ENCODE measurements at places on chromosomes 13 and 19.
A peak's percentile ranks its signal among the peaks of the same experiment; 100 is the strongest.

DNA sequence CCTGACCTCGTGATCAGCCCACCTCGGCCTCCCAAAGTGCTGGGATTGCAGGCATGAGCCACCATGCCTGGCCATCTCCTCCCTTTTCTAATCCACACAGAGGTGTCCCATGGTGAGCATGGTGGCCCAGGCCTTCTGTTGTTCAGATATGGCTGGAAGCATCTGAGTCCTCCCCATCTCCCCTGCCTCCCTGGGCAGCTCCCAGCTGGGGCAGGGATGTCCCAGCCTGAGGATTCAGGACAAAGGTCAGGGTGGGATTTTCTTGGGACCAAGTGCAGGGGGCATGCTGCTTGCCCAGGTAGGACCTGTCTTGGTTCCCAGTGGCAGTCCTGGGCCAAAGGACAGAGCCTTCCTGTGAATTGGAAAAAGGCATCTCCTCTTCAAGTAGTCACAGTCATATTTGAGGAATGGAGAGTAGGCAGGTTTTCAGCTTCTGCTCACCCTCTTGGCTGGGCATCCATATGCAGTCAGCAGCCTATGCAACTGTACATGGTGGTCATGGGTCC lies 10.8 kb downstream of the ADGRE2 start:
- no peak for DNase-seq

DNA sequence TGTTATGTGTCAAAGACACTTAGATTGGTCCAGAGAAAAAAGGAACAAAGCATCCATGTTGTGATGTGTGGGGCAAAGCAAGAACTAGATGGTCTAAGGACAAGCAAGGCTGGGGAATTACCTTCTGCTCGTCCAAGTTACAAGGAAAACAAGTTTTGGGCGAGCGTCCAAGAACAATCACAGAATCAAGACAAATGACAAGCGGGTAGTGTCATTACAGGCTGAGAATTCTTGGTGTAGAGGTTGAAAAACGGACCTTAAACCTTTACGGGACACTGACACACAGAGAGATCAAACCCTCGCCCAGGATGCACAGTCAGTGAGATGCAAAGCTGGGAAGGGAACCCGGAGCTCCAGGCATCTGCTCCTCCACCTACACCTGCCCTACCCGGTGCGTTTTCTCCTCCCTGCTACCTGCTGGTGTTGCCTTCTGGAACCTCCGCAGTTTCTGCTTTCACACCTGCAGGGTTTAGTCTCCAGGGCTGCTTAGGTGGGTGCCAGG lies 515 bp upstream of the ZNF324B start:
- no peak for DNase-seq

- DNase-seq, result no peak
Observed at GRCh38 chr19:2774953-2775555, 8.0 kb downstream of the SGTA start.

DNA sequence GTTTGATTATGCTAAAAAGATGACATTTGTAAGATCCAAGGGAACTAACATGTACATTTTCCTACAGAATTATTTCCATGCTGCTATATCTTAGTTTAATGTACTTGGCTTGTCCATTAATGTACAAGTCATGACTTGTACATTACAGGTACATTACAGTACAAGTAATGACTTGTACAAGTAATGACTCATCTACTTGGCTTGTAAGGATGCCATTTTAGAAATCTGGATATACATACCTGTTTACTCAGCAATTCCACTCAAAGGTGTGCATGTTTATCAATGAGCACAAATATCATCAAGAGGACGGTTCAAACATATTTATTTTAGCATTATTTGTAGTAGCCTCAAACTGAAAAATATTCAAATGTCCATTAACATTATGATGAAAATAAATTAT lies 87.0 kb upstream of the TRPC4 start:
- no peak for DNase-seq

- no peak for DNase-seq
Observed at GRCh38 chr13:70662231-70662940, 554.1 kb upstream of the KLHL1 start.

GRCh38 chr13:96032717-96033116 lies 20.5 kb downstream of the UGGT2 start:
- no peak for DNase-seq

DNA sequence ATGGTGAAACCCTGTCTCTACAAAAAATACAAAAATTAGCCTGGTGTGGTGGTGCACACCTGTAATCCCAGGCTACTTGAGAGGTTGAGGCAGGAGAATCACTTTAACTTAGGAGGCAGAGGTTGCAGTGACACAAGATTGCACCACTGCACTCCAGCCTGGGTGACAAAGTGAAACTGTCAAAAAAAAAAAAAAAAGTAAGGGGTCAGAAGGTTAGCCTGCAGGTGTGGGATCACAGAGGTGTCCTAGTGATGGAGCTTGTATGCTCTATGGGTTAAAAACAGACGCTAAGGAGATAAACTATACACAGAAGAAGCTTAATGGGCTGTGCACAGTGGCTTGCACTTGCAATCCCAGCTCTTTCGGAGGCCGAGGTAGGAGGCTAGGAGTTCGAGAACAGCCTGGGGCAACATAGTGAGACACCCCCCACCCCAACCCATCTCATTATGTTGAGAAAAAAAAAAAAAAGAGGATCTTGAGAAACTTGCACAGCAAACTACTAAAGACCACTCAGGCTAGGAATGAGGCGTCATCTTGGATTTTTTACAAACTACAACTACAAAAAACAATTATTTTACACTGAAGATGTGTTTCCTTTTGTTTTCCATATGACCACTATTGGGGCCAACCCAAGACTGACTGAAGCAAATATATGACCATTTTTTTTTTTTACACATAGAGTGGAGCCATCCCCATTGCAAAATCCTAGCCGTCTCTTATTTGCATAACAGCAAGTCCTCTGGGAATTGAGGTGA lies 7.9 kb downstream of the FOSB start:
- no peak for DNase-seq

- DNase-seq, result no peak
Observed at GRCh38 chr13:105878119-105878700, 657.3 kb downstream of the EFNB2 start.

GRCh38 chr13:75091718-75092117 lies 390.3 kb downstream of the TBC1D4 start:
- DNase-seq, result no peak

DNA sequence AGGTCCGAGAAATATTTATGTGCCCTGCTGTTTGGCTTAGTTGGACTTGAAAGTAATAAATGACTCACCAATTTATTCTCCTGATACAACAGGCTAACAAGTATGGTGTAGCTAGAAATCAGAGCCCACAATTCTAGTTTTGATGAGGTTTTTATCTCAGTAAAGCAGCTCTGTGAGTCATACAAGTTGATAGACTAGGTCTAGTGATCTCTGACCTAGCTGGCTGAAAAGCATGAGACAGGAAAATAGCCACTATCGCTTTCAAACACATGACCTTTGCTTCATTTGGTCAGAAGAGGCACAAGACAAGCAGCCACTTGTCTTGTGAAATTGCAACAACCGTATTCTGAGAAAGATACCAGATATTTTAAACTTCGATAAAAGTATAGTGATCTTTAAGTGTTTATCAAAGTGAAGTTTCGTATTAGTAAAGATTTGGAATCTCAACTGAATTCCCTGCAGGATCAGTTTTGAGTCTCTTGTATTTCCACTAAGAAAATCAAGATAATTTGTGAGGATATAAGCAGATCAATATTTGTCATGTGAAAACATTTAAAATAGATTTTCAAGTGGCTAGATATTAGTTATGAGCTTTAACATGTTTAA lies 126.7 kb downstream of the MAB21L1 start:
- no peak for DNase-seq

GRCh38 chr13:42594481-42595252 lies 20.7 kb downstream of the TNFSF11 start:
- peak; percentile 8 for DNase-seq

DNA sequence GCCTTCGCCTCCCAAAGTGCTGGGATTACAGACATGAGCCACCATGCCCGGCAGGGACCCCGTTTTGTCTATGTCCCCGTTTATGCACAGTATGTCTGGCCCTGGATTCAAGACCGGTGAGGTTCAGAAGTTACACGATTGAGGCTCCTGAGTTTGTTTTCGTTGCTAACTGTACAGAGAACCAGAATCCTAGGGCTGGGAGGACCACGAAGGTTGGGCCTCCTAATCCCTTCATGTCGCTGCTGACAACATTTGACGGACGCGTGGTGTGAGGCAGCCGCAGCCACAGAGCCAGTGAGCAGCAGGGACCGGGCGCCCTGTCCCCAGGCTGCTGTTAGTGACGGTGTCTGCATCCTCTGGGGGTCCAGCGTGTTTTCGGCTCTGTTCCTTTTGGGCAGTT lies 91.4 kb downstream of the ATP11A start:
- DNase-seq, result no peak

DNA sequence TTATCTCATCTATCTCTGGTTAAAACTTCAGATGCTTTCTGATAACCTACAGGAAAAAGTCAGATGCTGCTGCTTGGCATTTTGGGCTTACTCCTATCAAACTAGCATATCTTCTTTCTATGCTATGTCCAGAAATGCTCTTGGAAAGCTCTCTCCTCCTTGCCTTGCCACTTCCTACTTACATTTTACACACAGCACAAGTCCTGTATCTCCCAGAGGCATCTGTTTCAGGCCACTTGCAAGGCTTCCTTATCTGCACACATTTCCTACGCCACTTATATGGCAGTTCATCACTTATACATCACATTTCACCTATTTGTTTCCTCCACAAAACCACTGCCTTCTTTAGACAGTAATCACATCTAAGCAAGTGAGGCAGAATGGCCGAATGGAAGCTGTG lies 220.3 kb downstream of the DNAJC15 start:
- DNase-seq, result no peak

- no peak for DNase-seq
Observed at GRCh38 chr19:49846408-49846807, 4.6 kb upstream of the PTOV1 start.

- DNase-seq, result no peak
Observed at GRCh38 chr13:26525528-26525927, 32.0 kb upstream of the WASF3 start.

DNA sequence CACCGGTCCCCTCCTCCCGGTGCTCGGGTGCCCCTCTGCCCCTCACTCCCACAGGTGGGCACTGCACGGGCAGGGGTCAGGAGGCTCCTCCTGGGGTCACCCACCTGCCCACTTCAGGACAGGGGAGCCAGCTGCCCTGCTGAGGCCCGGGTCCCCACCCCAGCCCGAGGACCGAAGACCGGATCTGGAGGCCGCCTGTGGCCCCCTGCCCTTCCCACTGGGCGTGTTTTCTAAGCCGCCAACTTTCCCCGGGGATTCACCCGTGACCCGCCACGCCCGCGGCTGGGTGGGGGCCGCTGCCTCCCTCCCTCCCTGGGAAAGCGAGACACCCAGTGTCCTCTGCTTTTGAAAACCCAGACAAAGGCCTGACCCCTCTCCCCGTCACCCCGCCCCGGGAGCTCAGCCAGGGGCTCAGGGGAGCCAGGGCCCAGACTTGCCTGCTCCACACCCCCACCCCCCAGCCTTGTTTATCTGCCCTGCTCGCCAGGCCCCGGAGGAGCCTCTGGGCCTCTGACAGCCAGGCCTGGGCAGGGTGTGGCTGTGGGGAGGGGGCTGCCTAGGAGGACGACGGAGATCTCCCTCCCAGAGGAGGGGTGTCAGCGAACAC lies 1.3 kb downstream of the PALM start:
- no peak for DNase-seq

GRCh38 chr19:29811125-29812079 lies at the start of gene CCNE1:
CCNE1 (plus strand) TSS chr19:29811991; CDS start chr19:29812556, 565 bp downstream.
- DNase-seq, result peak; percentile 88

- DNase-seq, result no peak
Observed at GRCh38 chr13:78084401-78084800, 165.8 kb upstream of the EDNRB start.

GRCh38 chr19:50580240-50580639 lies 12.0 kb upstream of the LRRC4B start:
- no peak for DNase-seq

GRCh38 chr19:44649578-44650145 lies 6.0 kb downstream of the PVR start:
- no peak for DNase-seq

DNA sequence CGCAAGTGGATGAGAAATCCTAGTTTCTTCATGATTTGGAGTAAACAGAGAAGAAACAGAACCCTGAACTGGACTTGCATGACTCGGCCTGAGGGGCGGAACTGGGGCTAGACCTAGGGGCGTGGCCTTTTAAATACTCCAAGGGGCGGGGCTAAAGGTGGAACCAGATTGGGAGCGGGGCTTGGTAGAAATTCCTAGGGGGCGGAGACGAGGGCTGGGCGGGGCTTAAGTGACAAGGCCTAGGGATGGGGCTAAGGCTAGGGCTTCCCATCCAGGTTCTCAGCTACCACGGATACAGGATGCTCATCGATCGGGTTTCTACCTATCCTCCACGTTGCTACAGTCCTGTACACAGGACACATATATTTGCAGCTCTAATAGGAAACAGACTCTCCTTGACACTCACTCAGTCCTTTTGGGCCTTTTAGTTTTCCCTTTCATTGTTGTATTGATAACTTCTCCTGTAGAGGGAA lies 372 bp upstream of the ZNF699 start:
- peak; percentile 73 for DNase-seq

- no peak for DNase-seq
Observed at GRCh38 chr13:102901615-102902305, 55.9 kb downstream of the ERCC5 start.

DNA sequence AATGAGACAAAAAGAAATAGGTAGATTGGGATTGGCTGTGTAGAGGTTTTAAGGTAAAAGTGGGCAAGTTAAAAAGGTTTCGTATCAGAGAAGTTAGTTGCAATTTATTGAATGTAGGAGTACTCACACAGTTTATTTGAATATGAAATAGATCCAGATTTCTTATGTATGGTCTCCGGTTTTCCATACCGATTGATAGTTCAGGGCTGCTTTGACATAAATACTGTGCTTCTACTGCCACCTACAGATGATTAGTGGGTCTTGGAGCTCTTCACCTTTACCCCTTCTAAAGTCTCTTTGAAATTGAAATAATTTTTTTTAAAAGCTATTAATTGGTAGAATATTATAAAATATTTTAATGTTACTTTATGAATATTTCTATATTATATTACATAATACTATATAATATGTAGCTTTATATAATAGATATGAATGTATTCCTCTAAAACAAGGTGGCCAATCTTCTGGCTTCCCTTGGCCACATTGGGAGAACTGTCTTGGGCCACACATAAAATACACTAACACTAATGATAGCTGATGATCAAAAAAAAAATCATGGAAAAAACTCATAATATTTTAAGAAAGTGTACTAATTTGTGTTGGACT lies 7.7 kb upstream of the GPR18 start:
- no peak for DNase-seq

DNA sequence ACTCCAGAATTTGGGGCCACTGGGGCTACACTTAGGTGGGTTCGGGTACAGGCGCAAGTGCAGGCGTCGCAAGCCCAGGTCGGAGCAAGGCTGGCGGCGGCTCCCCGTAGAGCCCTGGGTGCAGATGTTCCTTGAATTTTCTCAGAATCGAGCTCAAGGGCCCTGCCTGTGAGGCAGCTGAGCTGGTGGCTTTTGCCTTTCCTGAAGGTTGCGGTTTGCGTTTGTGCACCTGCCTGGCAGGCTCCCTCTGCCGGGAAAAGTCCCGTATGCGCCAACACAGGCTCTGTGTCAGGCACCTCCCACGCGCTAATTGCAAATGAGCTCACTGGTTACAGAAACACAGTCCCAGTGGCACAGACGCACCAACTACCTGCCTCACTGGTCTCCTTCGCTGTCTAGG lies 5.9 kb downstream of the DOHH start:
- peak; percentile 39 for DNase-seq

All from stimulated activated CD4-positive, alpha-beta T cell treated with anti-CD3 and anti-CD28 coated beads, Interleukin-15, amount 100 ng/mL, for 1 hour (primary cell).